ENCODE measurements at places on chromosomes 1 and 21.

DNA sequence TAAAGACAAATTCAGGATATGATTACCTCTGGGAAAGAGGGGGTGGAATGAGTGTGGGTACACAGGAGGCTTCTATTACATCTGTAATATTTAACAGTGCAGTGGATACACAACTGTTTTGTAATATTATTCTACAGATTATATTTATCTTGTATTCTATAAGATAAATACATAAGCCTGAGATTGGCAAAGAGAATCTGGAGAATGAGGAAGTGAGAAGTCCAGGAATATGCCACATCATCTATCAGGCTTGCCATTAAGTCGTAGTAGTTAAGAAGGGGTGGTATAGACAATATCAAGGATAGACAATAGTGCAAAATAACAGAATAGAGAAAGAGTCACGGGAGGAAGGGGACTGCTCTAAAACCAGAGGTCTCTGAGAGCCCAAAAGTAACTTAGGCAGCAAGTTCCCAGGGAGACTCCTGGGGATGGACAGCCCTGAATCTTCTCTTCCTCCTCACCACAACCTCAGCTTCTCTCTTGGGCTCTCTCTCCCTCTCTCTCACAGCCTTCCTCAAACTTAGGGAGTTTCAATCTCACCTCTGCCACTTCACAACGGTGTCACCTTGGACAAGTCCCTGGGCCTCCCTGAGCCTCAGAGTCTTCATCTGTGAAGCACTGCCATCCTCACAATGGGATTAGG lies 14.0 kb upstream of the PTAFR start:
- DNase-seq: no peak

- no peak for DNase-seq
Measured at GRCh38 chr1:239912471-239912870, 179.2 kb upstream of the FMN2 start.

DNA sequence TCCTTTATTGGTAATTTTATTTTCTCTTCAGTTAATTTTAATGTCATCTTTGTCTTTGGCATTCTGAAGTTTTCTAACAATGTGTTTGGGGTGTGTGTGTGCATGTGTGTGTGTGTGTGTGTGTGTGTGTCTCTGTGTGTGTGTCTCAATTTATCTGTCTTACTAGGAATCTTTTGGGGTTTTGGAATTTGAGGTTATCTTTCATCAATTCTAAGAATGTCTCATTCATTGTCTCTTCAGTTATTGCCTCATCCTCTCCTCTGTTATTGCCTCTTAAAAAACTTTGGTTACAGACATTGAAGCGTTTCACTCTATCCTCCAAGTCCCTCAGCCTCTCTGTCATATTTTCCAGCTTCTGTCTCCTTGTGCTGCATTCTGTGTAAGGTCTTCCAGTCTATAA lies 18.1 kb upstream of the SAMD13 start:
- DNase-seq: no peak

DNA sequence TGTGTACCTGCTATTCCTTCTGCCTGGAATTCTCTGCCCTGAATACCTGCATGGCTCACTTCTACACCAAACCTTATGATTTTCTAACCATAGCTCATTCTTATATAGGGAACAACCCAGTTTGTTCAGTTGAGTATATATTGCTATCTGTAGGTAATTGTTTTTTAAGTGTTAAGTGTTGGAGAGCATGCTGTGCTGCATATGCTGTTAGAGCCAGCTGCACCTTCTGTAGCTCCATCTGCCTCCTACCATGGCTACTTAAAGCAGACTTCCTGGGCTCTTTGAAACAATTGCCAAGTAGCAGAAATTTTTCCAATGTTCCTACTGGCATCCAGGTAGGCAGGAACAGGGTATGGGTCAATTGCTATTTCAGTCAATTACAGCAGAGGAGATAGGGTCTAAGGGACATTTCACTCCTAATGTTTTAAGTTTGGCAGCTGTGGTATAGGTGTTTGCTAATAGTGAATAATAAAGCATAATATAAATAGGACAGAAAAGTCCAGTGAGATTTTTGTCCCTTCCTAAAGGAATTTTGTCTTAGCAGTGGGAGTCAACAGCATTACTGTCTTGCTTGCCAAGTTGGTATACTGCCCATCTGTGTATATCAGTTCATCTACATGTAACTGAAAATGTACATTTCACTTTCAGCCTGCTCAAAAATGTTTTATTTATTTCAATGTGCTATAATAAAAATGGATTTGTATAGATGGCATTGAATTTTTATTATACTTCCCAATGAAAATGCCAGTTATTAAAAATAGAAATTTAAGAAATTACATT lies 34.0 kb upstream of the C1orf115 start:
- no peak for DNase-seq

GRCh38 chr1:163410073-163410999 lies 88.6 kb downstream of the NUF2 start:
- DNase-seq: peak; percentile 89

- no peak for DNase-seq
Measured at GRCh38 chr1:59532102-59532501, 235.2 kb downstream of the FGGY start.

- no peak for DNase-seq
Measured at GRCh38 chr1:40363721-40364120, 9.8 kb upstream of the SMAP2 start.

- DNase-seq: no peak
Measured at GRCh38 chr1:200867018-200867811, 5.6 kb upstream of the GPR25 start.

GRCh38 chr1:207962716-207963426 lies 51.9 kb upstream of the CD34 start:
- DNase-seq: no peak

DNA sequence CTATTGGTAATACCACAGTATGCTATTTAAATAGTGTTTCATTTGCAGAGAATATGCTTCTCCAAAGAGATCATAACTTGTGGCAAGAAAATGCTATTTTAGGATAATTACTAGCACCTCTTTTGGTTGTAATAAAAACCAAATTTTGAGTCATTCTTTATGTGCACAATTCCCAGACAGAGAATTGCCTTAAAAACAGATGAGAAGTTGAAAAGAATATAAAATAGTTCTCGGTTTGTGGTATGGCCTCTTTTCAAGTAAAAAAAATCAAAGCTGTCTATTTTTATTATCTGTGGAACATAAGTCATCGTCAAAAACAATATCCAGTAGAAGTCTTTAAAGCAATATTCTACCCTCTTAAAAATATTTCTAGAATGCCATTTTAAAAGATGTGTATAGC lies 185.9 kb downstream of the GREM2 start:
- no peak for DNase-seq

GRCh38 chr1:67957066-67957465 lies 93.4 kb downstream of the DIRAS3 start:
- peak; percentile 40 for DNase-seq

GRCh38 chr1:229003233-229004031 lies 267.5 kb upstream of the RAB4A start:
- no peak for DNase-seq

DNA sequence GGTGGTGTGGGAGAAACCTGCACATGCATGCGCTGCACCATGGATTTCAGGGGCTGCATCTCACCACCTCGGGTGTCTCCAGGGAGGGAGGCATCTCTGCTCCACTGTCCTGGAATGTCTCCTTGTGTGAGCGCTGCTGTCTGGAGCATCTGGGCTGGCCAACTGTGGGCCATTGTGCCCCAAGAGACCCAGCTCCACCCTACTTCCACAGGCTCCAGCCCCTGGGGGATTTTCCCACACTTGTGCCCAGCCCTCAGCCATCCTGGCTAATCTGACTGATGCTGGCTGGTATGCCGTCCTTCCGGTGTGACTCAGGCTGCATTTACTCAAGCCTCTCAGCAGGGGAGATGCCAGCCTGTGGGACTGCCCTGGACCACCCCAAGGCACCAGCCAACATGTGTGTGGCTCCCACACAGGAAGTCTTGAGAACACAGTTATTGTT lies 62.0 kb downstream of the TRIM11 start:
- DNase-seq: peak; percentile 1

DNA sequence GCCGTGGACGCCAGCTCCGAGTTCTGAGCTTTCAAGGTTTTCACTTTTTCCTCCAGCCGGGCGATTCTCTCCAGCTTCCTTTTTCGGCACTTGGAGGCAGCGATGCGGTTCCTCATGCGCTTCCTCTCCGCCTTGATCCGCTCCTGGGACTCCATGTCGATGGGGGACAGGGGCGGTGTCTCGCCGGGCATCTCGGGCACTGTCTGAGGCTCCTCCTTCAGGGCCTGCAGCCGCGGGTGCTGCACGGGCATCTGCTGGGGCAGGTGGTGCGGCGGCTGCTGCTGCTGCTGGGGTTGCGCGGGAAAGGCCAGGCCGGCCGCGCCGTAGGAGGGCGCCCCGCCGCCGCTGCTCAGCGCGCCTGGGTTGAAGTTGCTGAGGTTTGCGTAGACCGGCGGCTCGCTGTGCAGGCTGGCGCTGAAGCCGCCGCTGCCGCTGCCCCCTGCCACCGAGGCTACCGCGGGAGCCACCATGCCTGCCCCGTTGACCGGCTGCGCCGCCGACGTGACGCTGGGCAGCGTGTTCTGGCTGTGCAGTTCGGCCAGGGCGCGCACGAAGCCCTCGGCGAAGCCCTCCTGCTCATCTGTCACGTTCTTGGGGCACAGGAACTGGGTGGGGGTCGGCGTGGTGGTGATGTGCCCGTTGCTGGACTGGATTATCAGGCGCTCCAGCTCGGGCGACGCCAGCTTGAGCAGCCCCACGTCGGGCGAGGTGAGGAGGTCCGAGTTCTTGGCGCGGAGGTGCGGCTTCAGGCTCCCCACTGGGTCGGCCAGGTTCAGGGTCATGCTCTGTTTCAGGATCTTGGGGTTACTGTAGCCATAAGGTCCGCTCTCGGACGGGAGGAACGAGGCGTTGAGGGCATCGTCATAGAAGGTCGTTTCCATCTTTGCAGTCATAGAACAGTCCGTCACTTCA lies 1.4 kb downstream of the JUN start:
- DNase-seq: peak; percentile 43

DNA sequence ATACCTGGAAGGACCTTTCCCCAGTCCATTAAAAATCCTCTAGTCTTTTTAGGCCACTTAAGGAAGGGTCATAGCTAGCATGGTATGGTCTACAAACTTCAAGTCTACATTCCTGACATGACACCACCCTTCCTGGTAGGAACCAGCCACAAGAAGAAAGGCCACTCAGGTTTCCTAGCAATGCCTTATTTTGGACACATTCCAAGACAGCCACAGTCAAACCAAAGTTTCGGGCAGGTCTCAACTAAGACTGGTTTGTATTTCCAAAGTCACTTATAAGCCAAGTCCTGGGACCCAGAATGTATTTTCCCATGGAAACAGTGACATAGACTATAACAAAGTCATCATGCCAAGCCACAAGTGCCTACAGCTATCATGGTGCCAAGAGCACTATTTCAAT lies 50.6 kb upstream of the SLC44A3 start:
- DNase-seq: no peak

GRCh38 chr1:93614986-93615581 lies 66.6 kb downstream of the BCAR3 start:
- DNase-seq: no peak

GRCh38 chr1:233614173-233614742 lies 352 bp downstream of the KCNK1 start:
- no peak for DNase-seq

GRCh38 chr21:28444557-28444956 lies 548.1 kb downstream of the LTN1 start:
- DNase-seq: no peak

- DNase-seq: no peak
Measured at GRCh38 chr1:206514813-206515387, 7.6 kb downstream of the RASSF5 start.

GRCh38 chr1:15691434-15692032 lies 7.4 kb downstream of the PLEKHM2 start:
- peak; percentile 70 for DNase-seq

DNA sequence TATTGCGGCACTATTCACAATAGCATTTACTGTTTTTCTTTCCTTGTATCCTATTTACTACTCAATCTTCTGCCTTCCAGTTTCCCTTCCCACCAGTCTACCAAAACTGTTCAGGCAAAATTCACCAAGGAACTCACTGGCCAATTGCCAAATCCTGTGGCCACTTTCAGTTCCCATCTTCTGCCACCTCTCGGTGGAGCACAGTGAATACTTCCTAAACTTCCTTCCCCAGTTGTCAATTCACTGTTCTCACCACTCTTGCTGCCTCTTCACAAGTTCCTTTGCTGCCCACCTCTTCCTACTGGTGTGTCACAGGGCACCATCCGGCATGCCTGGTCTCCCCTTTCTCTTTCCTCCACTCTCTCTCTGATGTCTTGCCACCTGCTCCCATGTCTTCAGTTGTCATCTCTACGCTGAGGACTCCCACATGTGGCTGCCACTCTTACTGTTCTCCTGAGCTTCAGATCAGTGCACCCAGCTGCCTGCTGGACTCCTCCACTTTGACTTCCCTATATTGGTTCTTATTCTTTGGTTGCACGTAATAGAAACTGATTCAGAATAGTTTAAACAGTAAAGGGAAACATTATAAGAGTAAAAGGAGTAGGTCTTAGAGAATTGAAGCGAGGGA lies 114.4 kb downstream of the PIK3R3 start:
- no peak for DNase-seq

DNA sequence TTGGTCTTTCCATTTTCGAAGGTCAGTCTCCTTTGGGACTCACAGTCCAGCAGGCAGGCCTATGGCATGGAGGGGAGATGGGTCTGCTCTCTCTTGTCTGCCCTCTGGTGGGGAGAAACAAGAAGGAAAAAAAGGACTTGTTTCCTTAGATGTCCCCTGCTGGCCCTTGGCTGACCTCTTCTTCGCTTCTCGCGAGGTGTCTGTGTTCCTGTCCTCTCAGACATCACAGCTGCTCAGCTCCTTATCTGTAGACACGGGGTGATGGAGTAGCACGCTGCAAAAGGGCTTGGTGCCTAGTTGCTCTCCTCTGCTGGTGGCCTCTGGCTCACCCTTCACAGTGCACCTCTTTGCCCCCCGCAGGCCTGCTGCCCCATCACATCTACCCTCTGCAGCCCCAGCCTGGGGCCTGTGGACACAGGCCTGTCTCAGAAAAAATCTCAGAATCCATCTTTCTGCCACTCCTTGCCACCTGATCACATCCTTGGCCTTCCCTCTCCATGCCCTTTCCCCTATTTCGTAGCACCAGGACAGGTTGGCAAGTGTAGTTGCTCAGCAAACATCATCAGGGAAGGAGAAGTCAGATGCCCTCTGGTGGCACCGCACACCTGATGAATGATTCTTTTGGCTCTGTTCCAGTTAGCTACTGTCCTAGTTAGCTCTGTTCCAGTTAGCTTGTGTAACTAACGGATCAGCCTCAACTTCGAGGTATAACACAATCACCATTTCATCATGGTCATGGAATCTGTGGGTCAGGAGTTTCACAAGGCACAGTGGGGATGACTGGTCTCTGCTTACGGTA lies 18.7 kb upstream of the AK2 start:
- DNase-seq: peak; percentile 89

GRCh38 chr1:22780696-22781095 lies 70.1 kb downstream of the EPHB2 start:
- DNase-seq: no peak

GRCh38 chr1:206729507-206729906 lies 41.1 kb upstream of the IL19 start:
- DNase-seq: no peak

GRCh38 chr1:151976858-151977257 lies 16.8 kb downstream of the S100A10 start:
- DNase-seq: no peak

DNA sequence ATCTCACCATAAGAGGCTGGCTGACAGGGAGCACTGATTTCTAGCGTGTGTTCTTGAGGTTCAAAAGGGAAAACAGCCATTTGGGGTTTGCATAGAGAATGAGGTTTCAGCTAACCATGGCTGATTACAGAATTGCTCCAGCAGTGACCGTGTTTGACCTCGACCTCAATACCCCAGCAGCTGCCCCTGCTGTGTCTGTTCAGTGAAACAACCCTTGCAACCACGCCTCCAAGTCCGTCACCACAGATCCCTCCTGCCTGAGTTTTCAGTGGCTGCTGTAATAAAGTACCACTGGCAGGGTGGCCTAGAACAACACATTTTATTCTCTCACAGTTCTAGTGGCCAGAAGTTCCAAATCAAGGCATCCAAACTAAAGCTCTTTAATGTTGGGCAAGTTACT lies 147.7 kb downstream of the HUNK start:
- DNase-seq: peak; percentile 37

All from WERI-Rb-1 (cell line).